A549 treated with CORT108297 at 1 μM for 4 hours (cell line): ENCODE measurements at places on chromosomes 6 and 20. TPM values are rescaled to one million over a fixed set of nuclear protein-coding genes. Genes with fewer than 3 reads are reported as not detected.

GPR6 gene
- total RNA-seq: not detected in 5 replicates

MYCT1 gene
- total RNA-seq: 0.03 to 0.14 TPM (median 0.03 TPM) in 5 replicates

WASF1 gene
- total RNA-seq: 9.8 to 14.1 TPM (median 12.3 TPM) in 5 replicates

PDYN gene
- total RNA-seq: not detected in 5 replicates

PGBD1 gene
- total RNA-seq: 4.6 to 6.0 TPM (median 4.8 TPM) in 5 replicates

SLC22A7 gene
- total RNA-seq: not detected in 5 replicates

SLC22A1 gene
- total RNA-seq: 0.88 to 4.1 TPM (median 1.9 TPM) in 5 replicates

SMLR1 gene
- total RNA-seq: not detected in 5 replicates
